NCI-H1930 (cell line): ENCODE measurements at places on chromosomes 1 and 21.

- no peak for DNase-seq
Observed at GRCh38 chr1:30445449-30445848, 277.9 kb downstream of the MATN1 start.

DNA sequence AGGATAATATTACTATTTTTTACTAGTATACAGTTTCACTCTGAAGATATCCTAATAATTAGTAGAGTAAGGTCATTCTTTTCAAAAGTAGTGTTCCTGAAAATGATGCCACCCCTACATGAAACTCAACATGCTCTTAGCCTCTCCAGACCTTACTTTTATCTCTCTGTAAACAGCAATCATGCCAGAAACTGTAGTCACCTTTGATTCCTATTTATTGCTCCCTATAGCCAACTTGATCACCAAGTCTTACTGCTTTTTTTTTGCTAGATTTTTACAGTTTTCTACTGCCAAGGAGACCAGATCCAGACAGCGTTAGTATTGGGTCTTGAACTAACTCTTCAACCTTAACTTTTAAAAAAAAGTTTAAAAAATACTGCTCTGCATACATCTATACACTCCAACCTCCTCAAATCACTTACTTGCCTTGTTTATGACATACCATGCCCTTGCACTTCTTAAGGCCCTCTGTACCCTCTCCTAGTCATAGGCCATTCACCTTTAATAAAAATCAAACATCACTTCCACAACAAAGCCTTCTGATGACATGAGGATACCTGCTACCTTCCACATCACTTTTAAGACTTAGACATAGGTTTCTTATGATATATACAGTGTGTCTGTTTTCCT is 36.1 kb downstream of the ZNHIT6 start:
- no peak for DNase-seq

- DNase-seq: no peak
Observed at GRCh38 chr1:19682257-19682656, 17.6 kb downstream of the HTR6 start.

DNA sequence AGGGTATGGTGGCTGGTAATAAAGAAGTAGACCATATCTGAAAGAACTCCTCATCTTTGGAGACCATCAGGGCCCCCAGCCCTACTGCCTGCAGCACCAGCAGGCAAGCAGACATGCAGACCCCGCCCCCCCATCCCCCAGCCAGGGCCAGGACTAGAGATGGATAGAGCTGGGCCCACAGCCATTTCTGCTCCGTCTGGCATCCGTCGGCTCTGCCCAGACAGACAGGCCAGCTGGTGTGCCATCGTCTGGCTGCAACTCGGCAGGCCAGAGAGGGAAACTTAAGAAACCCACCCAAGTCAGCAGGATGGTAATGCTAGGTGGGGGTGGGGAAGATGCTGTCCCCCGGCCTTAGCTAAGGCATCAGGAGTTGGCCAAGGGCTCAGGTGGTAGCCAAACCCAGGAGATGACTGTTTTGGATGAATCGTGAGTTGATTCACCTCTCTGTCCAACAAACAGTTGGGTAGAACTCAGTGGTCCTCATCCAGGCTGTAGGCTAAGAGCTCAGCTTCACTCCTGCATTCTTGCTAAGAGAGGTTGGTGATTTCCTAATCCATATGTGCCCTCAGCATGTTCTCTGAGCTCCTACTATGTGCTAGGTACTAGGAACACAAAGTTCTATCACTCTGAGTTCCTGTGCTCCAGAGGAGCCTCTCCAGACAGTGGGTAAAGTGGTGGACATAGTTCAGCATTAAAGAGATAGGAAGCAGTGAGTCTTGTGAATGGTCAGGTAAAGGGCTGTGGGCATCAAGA is 23.2 kb upstream of the TMEM222 start:
- no peak for DNase-seq

DNA sequence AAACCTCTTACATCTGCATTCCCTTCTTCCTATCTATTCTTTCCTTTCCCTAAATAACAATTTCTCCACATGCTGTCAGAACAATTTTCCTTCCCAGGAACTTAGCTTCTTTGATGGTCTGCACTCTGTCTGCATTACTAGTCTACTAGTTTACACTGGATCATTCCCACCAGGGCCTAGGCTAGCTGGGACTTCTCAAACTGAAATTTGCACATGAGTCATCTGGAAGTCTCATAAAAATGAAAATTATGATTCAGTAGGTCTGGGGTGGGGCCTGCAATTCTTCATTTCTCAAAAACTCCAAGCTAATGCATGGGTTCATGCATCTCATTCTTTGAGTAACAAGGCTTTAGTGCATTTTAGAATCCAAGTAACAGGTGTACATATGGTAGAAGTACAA is 74.2 kb downstream of the GABPA start:
- DNase-seq: no peak

DNA sequence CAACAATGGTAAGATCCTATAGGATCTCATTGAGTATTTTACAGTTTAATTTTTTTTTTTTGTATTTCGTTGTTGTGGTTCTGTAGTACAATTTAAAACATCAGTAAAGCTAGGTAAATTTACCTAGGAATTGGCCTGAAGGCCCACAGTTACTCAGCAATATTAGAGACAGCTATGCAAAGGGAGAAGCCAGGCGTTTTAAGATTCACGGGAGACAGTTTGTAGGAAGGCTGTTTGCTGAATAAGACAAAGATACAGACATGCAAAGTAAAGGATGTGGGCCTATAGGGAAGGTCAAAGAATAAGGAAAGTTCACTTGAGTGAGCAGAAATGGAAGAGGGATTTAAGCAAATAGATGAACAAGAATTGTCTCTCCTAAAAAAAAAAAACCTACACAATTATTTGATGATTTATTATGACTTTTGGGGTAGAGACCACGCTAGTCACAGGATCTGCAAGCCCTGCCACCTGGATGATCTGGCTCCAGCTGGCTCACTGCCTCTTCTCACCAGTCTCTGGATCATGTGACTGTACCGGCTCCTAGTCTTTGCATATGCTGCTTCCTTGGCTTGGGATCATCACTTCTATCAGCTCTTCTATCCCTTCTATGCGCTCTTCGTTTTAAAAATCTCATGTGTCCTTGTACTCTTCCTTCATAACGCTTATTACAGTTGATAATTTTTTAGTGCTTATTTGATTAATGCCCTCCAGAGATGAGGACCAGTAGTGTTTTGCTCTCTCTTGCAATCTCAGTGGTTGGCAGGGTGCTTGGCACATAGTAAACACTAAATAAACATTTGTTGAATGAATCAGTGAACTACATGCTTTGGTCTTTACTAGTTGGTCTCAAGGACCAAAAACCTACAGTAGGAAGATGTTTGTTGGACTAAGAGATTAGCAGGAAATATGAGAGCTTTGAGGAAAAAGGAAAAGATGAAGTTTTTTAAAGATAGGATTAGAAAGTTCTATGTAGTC is 14.1 kb downstream of the DYRK1A start:
- no peak for DNase-seq

DNA sequence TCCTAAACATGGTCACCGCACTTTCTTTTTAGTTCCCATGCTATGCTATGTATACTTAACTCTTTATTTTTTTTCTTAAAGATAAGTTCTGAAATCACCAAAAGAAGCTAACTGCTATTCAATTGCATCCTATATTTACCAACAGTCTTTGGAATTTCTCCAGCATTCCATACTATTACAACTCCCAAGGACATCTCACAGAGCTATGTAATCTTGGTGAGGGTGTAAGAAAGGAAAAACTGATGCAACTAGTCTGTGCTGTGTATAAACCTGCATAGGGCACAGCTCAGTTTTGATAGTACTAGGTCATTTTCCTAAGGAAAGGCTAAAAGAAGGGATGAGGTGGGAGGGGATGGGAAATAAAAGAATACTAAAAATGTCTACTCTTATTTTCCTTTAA is 78.0 kb downstream of the PTPN14 start:
- no peak for DNase-seq

- no peak for DNase-seq
Observed at GRCh38 chr21:38171723-38172344, 85.0 kb upstream of the KCNJ15 start.

GRCh38 chr1:231938711-231939110 is 312.1 kb downstream of the DISC1 start:
- DNase-seq: no peak

- DNase-seq: no peak
Observed at GRCh38 chr1:111509997-111510375, 6.6 kb upstream of the ADORA3 start.

GRCh38 chr1:42950116-42950481 is 8.6 kb downstream of the SLC2A1 start:
- DNase-seq: no peak

- DNase-seq: no peak
Observed at GRCh38 chr1:28173980-28174297, 2.6 kb downstream of the PTAFR start.

DNA sequence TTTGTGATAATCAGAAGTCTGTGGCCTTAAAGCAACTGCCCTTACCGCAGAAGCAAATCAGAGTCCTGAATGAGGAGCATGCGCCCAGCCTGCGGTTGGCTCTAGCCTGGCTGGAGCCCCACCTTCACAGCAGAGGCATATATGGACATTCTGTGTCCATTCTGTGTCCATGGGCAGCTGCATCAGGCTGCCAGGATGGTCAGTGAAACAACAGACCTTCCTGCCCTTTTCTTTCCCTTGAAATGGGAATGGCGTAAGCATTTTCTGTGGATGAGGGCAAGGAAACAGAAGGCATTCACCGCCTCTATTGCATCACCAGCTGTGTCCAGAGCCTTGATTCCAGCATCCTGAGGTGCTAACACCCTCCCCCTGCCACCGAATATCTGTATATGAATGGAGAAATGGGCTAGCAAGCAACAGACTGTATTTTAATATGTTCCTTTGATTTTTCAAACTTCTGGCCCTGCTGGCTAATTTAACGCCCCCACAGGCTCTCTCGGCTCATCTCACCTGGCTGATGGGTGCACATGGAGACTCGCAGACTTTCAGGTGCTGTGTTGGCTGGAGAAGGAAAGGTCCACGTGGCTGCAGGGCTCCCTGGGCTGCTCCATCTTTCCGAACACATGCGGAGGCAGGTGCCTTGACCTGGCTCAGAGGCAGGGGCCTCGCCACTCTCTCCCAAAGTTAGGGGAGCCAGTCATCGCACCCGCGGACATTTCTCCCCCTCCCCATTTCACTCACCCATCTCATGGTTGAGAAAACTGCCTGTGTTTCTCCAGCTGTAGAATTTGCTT is 159.2 kb downstream of the GALNT2 start:
- DNase-seq: no peak

- no peak for DNase-seq
Observed at GRCh38 chr1:229323201-229323600, 19.6 kb downstream of the CCSAP start.

GRCh38 chr1:156140879-156141707 is 12.3 kb upstream of the SEMA4A start:
- no peak for DNase-seq

GRCh38 chr1:78052685-78053405 is 7.1 kb downstream of the GIPC2 start:
- DNase-seq: no peak

DNA sequence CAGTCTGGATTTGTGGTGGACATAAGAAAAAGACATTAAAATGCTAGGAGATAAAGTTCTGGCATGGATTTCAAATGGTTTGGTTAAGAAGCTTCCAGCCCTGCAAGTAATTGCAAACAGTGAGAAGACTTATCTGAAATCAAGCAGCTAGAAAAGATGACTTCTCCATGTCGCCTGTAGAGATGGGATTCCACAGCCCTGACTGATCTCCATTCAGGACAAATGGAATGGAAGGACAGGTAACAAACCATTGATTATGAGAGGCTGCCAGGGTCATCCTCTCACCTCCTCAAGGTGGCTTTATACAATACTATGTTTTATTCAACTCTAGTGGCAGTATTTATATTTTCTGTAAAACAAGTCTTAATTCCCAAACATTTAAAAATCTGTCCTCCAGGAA is 237.9 kb downstream of the HLX start:
- no peak for DNase-seq

DNA sequence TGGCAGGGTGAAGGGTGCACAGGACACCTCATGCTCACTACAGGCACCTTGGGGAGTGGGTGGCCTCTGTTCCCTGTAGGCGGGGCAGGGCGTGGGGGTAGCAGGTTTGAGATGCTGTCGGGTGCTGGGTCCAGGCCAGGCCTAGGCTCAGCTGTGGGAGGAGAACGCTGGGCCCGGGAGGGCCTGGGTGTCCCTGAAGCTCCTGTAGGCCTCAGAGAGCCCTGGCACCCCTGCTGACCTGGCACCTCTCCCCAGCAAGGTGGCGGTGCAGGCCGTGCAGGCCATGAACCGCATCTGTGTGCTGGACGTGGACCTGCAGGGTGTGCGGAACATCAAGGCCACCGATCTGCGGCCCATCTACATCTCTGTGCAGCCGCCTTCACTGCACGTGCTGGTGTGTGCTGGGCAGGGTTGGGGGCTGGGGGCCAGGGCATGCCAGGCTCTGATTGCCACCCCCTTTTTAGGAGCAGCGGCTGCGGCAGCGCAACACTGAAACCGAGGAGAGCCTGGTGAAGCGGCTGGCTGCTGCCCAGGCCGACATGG is 2.5 kb upstream of the GJC2 start:
- no peak for DNase-seq

- DNase-seq: no peak
Observed at GRCh38 chr1:235397733-235398132, 30.5 kb downstream of the TBCE start.

GRCh38 chr21:38794978-38795377 is 10.8 kb upstream of the ETS2 start:
- DNase-seq: no peak

DNA sequence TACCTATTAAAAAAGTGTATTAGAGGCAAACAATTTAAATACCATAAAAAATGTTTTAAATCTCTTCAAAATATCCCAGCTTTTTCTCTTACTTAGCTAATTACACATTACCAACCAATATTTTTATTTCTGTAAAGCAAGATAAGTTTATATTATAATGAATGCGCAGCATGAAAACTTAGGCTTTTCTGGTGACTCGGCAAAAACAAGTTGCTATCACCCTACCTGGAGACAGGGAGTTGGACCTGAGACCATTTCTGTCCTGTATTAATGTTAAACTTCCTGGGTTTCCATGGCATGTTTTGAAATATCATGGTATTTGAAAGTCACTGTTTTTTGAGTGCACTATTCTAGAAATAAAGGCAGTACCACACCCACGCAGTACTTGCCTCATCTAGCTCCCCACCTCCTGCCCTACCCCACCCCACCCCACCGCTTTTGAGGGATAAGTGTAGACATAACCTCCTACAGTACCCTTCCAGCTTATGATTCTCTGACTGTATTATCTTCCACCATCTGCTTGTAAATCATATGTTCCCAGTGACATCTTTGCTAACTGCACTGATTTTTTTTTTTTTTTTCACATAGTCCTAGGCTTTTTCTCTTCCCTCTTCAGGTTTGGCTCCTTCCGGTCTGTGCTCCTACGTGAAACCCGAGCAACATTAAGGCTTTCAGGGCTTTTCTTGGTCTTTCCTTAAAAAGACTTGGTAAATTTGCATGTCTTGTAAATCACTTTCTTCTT is 77.5 kb downstream of the PHTF1 start:
- DNase-seq: no peak

DNA sequence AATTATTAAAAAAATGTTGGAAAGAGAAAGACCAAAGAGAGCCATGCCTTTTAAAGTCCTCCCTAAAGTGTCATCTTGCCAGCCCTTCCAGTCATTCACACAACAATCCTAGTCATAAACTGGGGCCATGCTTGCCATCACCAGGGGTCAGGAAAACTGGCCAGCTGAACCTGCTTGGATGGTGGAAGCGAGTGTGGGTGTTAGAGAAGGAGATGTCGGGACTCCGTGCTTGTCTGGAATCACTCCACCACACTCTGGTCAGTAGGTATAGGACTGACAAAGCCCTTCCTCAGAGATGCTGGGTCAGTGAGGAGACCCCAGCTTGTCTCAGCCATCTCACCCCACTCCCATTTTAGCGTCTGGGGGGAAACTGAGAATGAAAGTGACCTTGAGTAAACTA is 3.3 kb upstream of the HAPLN2 start:
- no peak for DNase-seq
